ENCODE measurements at places on chromosomes 11 and 22.

DNA sequence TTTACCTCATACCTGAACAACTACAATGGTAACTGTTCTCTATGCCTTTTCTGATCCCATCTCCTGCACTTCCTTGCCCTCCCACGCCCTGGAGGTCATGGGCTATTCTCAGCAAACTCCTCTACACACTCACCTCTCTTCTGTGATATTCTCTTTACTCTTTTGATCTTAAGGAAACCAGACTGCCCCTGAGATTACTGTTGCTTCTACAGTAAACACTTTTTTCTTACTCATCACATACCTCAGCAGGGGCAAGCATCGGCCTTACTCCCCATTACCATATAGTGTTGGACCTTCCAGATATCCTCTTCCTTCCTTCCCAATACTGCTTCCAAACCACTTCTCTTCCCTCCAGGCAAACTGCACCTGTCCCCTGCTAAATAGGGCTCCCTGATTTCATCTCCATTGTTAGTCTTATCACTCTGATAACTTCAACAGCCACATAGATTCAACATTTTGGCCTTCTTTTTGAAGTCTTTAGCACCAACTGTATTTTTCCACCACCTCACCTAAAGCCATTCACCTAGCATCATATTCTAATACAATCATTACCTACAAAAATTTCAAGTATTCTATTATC lies 141.2 kb downstream of the RBFOX2 start:
- no peak for DNase-seq

- no peak for DNase-seq
These were observed 43.9 kb downstream of the ADM start for GRCh38 chr11:10348650-10349280.

- DNase-seq: no peak
These were observed 16.9 kb downstream of the CTNND1 start for GRCh38 chr11:57778318-57779037.

GRCh38 chr11:11848891-11849746 lies 7.3 kb downstream of the USP47 start:
- peak; percentile 26 for DNase-seq

- DNase-seq: no peak
These were observed 3.9 kb downstream of the RASL10A start for GRCh38 chr22:29311464-29312217.

GRCh38 chr11:128497776-128498095 lies 89.6 kb downstream of the ETS1 start:
- no peak for DNase-seq

DNA sequence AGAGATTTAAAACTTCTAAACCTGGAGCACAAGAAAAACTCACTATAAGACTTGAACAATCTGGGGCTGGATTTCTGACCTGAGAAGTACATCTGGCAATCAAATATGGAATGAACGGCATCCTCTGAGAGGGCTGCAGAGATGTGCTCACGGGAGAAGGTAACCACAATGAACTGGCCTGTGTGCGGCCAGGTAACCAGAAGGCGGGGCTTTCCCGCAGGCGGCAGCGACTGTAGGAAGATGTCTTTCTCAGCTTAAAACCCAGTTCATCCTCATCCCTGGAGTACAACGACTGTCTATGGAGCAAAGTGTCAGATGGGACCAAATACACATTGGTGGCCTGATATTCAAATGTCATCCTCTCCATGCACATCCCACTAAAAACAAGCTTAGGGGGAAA lies 24.5 kb downstream of the MICAL3 start:
- DNase-seq: no peak

DNA sequence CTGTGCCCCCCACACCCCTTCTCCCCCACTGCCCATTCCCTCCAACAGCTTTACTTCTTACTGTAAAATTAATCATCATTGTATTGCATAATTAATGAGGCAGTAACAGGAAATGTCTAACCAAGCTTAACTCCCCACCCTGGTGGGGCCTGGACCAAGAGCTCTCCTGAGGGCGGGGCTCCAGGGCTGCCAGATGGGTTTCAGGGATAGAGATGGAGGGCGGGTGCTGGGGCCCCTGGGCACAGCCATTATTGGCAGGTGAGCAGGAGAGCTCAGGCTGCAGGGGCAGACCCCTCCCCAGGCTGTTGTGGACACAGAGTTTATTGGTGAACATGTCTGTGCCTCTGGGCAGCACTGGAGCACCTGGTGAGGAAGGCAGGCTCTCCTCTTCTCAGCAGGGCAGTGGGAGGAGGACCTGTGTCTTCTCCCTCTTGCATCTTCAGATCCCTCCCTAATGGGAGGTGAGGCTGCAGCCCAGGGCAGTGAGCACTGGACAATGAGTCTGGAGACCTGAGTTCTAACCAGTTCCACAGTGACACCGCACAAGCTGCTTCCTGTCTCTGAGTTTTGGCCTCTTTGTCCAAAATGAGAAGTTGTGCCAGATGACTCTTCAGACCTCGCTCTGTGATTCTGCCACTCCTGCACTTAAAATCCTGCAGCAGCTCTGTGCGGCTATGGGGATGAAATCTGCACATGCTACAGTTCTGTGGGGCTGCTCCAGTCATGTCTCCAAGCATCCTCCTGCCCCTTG lies 233.3 kb downstream of the CEP164 start:
- DNase-seq: no peak

DNA sequence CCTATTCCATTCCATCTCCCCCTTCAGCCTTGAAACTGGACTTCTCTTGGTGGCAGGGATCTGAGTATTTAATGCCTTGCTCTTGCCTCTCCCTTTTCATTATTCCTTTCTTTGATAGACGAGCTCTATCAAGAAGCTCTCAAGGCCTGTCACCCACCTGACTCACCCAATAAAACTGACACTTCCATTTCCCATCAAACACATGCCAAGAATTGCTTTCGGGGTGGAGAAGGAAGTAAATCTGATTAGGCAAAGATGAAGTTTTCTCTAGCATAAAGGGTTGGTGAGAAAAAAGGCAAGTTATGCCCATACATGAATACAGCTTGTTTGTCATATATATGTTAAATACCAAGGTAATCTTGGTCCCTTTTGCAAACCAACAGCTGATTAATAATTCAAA lies 34.9 kb upstream of the MYEOV start:
- no peak for DNase-seq

DNA sequence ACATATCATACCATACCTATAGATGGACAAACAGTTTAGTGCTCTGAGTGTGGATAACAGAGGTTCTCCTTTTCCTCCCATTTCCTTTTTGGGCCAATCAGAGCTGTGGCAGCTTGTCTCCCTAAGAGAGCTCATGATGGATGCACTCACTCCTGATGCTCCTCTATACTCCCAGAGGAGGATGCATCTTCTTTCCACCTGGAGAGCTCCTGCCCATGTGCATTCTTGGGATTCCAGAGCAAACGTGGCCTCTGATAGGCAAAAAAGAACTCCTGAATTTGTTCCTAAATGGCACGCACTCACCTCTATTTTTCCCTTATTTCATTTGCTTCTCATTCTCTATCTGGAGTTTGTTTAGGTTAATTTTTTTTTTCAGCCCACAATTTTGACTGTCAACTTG lies 2.9 kb downstream of the MRGPRX3 start:
- DNase-seq: no peak

DNA sequence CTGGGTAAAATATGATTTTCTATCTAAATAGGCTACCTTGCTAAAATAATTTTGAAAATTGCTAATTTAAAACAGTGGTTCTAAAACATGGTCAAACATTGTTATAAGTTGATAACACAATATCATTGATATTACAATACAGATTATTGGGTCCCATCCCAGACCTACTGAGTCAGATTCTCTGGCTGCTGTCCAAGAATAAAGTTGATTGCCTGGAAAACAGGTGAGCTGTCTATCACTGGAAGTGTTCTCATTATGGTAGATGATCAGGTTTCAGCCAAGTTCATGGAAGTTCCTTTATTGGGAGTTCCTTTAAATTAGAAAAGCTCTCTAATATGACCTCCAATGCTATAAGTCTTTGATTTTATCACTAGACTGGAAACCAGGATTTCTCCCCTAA lies 52.3 kb downstream of the SC5D start:
- no peak for DNase-seq

- DNase-seq: no peak
These were observed 38.3 kb downstream of the BIRC2 start for GRCh38 chr11:102385085-102386007.

GRCh38 chr22:45468872-45469271 lies 33.8 kb upstream of the FBLN1 start:
- DNase-seq: no peak

- DNase-seq: no peak
These were observed 144.6 kb downstream of the CCDC81 start for GRCh38 chr11:86519064-86519911.

GRCh38 chr11:46422588-46422987 lies 31.0 kb upstream of the CHRM4 start:
- no peak for DNase-seq

GRCh38 chr11:116403794-116404461 lies 368.9 kb downstream of the BUD13 start:
- DNase-seq: no peak

GRCh38 chr11:76772100-76772782 lies 10.9 kb upstream of the TSKU start:
- no peak for DNase-seq

DNA sequence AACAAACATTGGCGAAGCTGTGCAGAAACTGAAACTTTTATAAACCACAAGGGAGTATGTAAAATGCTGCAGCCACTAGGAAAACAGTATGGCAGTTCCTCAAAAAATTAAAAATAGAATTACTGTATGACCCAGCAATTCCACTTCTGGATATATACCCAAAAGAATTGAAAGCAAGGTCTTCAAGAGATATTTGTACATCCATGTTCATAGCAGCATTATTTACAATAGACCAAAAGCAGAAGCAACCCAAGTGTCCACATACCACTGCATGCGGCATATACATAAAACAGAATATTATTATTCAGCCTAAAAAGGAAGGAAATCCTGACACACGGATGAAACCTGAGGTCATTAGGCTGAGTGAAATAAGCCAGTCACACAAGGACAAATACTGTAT lies 85.8 kb downstream of the RELT start:
- no peak for DNase-seq

- no peak for DNase-seq
These were observed 60.9 kb downstream of the LRP5 start for GRCh38 chr11:68373189-68373814.

- no peak for DNase-seq
These were observed 42.2 kb downstream of the P4HA3 start for GRCh38 chr11:74269161-74269811.

- no peak for DNase-seq
These were observed 1.1 kb downstream of the TBCEL start for GRCh38 chr11:121024989-121025388.

GRCh38 chr11:18457450-18457849 lies 1.8 kb downstream of the LDHAL6A start:
- DNase-seq: no peak

DNA sequence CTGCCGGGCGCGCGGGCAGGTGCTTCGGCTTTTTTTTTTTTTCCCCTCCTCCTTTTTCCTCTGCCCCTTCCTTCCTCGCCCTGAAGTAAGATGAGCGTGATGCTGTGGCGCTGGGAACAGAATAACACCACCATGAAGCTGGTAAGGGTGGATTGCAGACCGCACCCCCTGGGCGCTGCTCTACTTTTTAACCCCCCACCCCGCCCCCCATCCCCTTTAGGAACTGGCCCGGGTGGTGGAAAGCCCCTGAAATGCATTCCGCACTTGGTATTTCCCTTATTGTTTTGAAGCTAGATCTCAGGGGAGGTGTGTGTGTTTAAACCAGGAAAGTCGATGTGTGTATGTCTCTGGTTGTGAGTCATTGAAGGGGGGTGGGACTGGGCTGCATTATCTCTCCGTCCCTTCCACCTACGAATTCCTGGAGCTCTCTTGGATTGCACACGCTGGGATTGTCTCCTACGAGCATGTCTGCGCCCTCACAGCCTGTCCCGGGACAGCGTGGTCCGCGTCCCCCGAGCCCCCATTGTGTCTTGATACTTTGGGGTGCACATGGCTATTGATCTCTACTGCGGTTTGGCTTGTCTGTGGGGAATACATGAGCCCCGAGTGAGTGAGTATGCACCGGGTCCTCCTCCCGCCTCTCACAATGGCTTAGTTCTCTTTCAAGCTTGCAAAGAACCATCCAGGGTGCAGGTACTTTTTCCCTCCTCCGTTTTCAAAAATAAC lies 64.9 kb downstream of the NAV2 start:
- no peak for DNase-seq

GRCh38 chr22:29610780-29611179 lies 7.3 kb downstream of the NF2 start:
- DNase-seq: no peak

GRCh38 chr22:45329530-45329936 lies 19.8 kb downstream of the FAM118A start:
- DNase-seq: no peak
